ENCODE measurements at places on chromosomes 16 and 17.
A peak's percentile ranks its signal among the peaks of the same experiment; 100 is the strongest.

DNA sequence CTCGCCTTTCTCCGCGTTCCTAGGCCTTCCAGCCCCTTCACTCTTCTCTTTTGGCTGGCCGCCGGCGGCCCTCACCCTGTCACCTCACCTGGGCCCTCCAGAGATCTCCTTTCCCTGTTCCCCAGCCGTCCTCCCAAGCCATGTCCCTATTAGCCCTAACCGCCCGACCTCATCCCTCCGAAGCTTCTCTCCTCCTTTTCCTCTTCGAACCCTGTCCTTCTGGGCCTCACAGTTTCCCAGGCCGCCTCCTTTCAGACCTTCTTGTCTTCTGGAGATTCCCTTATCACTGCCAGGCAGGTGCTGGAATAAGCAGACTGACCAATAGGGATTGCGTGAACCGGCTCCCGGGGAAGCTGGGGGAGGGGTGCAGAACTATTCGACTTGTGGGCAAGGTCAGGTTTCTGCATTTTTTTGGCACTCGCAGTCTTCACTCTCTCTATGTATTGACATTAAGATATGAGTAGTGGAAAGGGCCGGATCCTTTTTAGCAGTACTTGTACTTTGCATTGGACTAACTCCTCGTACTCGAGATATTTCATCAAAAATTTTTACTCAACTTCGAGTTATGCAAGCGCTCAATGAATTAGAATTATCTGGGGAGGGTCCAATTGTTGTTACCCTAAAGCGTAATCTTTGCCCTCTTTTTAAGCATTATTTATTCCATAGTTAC is 690 bp downstream of the RHOT1 start:
- no peak for DNase-seq

- DNase-seq, result peak; percentile 21
Measured at GRCh38 chr17:39679521-39680192, 8.2 kb downstream of the PGAP3 start.

DNA sequence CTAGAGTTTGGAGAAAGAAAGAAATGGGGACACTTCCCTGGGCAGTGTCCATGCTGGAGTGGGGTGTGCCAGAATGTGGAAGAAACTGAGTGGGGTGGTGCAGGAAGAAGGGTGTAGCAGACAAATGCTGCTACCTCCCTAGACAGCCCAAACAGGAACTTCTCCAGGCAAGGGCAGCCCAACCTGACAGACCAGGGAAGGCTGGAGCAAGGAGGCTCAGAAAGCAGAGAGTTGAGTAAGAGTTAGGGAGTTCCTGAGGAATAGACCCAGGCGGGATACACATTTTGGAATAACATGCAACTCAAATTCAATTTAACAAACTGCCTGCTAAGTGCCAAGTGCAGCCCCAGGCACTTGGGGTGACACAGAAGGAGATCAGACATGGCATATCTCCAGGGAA is 1.0 kb upstream of the MYO18A start:
- DNase-seq, result no peak

- no peak for DNase-seq
Measured at GRCh38 chr17:56987283-56987834, 9.4 kb downstream of the SCPEP1 start.

DNA sequence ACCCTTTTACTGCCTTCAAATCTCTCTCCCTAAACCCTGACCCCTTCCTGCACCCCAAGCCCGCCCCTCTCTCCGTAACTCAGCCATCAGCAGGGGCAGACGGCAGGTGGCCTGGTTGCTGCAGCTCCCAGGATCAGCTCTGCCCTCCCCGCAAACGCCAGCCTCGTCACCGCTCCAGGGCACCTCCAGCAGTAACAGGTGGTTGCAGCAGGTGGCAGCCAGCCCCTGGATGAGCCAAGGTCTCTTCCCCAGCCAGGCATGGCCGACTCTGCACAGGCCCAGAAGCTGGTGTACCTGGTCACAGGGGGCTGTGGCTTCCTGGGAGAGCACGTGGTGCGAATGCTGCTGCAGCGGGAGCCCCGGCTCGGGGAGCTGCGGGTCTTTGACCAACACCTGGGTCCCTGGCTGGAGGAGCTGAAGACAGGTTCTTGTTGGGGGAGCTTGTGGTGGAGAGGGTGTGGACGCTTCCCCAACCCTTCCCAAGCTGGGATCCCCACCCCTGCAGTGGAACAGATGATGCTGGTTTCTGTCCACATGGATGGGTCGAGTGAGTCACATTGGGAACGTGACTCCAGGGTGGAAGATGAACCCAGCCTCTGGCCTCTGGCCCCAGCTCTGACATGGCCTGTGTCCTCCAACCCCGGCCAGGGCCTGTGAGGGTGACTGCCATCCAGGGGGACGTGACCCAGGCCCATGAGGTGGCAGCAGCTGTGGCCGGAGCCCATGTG is 558 bp downstream of the HSD3B7 start:
- no peak for DNase-seq

DNA sequence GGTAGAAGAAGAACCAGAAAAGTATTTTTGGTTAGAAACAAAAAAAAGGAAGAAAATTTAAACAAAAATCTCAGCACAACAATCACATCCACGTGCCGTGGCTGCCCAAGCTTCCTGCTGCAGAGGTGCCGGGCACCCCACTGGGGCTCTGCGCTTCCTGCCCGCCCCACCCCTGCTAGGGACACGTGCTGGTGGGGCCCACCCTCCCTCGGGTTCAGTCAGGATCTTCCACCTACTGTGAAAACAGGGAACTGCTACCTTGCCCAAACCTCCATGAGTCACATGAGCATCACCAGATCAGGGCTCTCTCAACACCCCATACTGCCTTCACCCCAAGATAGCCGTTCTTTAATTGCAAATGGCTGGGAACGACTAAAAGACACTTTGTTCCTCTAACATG is 24.4 kb upstream of the CYTH1 start:
- no peak for DNase-seq

DNA sequence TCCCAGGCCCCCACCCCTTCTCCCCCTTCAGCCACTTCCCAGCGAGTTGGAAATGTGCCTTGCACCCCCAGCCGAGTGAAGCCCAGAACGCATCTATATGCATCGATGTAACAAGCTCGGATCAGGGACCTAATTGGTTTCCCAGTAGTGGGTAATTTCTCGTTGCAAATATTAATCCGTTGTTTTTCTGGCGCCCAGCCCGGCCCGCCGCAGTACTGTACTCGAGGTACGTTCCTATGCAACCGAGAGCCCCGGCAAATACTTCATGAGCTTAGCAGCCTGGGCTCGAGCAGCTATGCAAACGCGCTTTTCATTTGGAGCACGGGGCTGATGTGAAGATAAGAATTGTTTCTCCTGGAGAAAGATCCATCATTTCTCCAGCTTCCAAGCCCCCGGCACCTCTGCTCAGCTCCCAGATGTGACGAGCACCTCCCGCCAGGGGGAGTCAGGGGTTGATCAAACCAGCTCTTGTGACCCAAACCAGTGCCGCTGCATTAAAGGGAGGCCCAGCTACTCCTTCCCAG is 229.8 kb downstream of the KATNIP start:
- DNase-seq, result no peak

DNA sequence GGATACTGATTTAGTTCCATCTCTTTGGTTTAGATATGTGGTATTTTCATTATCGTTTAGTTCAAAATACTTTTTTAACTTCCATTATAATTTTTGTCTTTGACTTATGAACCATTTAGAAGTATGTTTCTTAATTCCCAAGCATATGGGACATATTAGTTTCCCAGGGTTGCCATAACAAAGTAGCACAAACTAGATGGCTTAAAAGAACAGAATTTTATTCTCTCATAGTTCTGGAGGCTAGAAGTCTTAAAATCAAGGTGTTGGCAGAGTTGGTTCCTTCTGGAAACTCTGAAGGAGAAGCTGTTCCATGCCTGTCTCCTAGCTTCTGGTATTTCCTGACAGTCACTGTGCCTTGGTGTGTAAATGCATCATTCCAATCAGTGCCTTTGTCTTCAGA is 291.5 kb upstream of the AXIN2 start:
- DNase-seq, result no peak

- DNase-seq, result no peak
Measured at GRCh38 chr16:1288813-1289476, 20.5 kb upstream of the UBE2I start.

- peak; percentile 60 for DNase-seq
Measured at GRCh38 chr16:85420501-85421337, 192.4 kb upstream of the GSE1 start.

DNA sequence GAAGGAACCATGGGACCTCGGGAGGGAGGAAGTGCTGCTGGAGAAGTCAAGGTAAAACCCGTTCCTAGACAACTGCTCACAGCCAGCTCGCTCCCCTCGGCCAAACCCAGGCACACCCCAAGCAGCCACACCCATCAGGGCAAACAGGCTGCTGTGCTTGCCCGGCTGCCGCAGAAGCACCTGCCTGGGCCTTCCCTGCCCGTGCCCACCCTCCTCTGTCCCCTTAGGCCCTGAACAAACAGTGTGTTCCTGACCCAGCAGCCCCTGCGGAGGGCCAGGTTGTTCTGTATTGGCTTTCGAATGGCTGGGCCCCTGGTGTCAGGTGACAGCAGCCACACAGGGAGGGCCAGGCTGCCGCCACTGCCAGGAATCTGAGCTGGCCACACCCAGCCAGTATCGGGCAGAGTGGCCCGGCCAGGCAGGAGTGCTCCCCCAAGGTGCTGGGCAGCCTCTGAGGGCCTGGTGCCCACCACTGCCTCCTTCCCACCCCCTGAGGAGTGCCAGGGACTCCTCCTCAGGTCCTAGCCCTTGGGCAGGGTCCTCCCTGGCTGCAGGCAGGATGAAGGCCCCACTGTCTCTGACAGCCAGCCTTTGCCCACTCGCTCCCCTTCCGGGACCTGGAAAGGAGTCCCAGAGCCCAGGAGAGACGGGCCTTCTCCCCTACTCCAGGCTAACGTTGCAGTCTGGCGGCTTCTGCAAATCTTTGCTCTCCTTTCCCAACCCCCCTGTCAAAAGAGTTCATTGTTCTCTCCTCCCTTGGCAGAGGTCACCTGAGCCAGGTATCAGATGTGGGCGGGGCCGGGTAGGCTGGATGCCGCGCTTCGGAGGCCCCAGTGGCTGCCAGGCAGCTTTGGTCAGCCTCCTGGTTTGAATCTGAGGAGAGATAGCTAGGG is 24.0 kb downstream of the LLGL2 start:
- DNase-seq, result no peak

DNA sequence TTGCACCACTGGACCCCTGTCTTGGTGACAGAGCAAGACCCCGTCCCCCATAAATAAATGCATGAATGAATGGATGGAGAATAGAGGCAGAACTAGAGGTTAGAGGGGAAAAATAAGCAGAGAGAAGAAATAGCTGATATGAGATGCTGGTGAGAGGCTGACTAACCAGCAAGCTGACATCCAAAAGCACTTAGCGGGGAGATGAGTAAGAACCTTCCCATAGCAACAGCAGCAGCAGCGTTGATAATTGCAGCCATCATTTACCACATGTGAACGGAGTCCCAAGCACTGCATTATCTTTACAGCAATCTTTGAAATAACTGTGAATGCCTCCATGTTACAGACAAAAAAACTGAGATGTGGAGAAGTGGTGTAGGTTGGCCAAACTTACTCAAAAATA is 777.3 kb upstream of the EEF2KMT start:
- no peak for DNase-seq

DNA sequence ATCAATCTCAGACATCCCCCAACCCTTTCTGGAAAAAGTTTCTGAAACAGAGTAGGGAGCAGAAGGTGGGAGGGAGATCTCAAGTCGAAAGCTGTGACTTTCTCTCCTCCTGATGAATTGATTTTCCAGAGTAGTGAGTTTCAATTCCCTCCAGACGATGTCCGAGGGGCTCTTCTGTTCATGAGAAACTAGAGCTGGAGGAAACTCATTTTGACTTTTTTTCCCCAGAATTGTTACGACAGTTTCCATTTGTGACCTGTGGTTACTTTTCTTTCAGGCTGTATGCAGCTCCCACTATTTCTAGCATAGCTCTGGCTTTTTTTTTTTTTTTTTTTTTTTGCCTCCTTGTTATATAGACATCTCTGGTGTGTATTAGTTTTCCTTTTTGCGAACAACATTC is 422.1 kb upstream of the SALL1 start:
- DNase-seq, result no peak

- no peak for DNase-seq
Measured at GRCh38 chr16:64853551-64853950, 268.3 kb downstream of the CDH11 start.

DNA sequence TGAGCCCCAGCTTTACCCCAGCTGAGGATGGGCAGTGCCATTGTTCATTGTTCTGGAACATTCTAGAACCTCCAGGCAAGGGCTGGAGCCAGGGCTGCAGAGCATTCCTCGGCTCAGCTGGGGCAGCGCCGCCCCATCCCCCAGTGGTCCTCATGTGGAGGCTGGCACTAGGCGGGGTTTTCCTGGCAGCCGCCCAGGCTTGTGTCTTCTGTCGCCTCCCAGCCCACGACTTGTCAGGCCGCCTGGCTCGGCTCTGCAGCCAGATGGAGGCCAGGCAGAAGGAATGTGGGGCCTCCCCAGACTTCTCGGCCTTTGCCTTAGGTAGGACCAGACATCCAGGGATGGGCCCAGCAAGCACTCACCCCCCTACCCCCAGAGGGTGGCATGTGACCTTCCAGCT is at the start of gene TMEM95:
Gene TMEM95, plus strand, starts transcription at position 104 of the 400 bp plus-strand sequence. Its CDS starts 49 bp downstream, at position 153.
- DNase-seq, result no peak

DNA sequence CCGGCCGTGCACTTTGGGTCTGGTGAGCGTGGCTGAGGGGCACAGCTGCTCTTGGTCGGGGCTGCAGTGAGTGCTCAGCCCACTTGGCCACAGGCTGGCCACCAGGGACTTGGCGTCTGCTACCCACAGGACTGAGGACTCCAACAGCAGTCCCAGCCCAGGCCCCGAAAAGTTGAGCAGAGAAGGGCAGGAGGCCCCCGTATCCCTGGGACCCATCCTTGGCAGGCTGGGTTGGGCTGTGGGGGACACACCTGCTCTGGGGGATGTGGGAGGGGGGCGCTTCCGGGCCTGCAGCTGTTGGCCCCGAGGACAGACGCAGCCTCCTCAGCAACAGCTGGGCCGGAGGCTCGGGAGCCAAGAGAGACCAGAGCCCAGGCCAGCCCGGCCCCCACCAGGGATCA is 19.4 kb upstream of the SSTR5 start:
- DNase-seq, result no peak

- no peak for DNase-seq
Measured at GRCh38 chr16:73365016-73365551, 317.2 kb upstream of the ZFHX3 start.

GRCh38 chr17:17440938-17441675 is 35.7 kb upstream of the MED9 start:
- DNase-seq, result no peak

DNA sequence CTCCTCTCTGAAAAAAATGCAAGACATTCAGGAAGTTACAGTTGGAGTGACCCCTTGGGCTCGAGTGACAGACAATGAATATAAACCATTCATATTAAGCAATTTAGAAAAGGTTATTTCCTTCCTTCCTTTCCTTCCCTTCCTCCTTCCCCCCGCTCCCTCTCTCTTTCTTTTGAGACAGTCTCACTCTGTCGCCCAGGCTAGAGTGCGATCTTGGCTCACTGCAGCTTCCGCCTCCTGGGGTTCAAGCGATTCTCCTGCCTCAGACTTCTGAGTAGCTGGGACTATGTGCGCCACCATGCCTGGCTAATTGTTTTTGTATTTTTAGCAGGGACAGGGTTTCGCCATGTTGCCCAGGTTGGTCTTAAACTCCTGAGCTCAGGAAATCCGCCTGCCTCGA is 13.2 kb downstream of the PSMD12 start:
- DNase-seq, result no peak

GRCh38 chr16:70605283-70605657 is 41.1 kb upstream of the IL34 start:
- no peak for DNase-seq

Data from activated CD4-positive, alpha-beta T cell treated with anti-CD3 and anti-CD28 coated beads, Interleukin-2, amount 50 U/mL, for 4 hours (primary cell).